ENCODE measurements at places on chromosomes 7 and 10. TPM values are rescaled to one million over a fixed set of nuclear protein-coding genes. Genes with fewer than 3 reads are reported as not detected.

Gene TMEM254
- total RNA-seq: 18.6 TPM

Gene GPER1
- total RNA-seq: 26.0 TPM

Gene PTF1A
- total RNA-seq: not detected

Gene PDZD7
- 1.6 TPM for total RNA-seq

Gene SRRT
- total RNA-seq: 105 TPM

Gene HPSE2
- 0.77 TPM for total RNA-seq

Gene EPHA1
- total RNA-seq: 9.0 TPM

Gene LOXL4
- 4.5 TPM for total RNA-seq

Gene NME8
- total RNA-seq: not detected

DNA sequence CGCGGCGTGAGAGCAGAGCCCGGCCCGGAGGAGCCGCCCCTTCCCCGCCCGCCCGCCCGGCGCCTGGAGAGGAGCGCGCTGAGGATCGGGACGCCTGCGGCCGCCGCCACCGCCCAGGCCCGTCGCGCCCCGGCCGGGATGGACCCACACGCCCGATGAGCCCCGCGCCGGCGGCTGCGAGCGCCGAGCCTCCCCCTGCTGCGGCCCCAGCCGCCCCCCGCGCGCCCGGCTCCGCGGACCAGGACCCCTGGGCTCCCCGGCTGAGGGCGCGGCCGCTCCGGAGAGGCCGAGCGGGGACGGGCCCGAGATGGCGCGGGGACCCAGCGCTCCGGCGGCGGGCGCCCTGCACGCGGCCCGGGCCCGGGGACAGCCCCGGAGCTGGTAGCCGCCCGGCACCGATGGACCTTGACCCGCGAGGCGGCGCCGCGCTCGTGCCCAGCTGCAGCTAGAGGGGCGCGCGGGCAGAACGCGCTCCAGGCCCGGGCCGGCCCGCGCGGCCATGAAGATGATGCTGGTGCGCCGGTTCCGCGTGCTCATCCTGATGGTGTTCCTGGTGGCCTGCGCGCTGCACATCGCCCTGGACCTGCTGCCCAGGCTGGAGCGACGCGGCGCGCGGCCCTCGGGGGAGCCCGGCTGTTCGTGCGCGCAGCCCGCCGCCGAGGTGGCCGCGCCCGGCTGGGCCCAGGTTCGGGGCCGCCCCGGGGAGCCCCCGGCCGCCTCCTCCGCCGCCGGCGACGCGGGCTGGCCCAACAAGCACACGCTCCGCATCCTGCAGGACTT lies 520 bp downstream of the FAM20C start:
- H3K27ac ChIP-seq: peak overlapping the region; percentile 87
- H3K4me3 ChIP-seq: peak overlapping the region; percentile 70
- H3K27me3 ChIP-seq: no peaks in the 10 kb centered on the region
- DNase-seq: no peak
- peaks cover 29% of the 10 kb centered on the region for H3K36me3 ChIP-seq

DNA sequence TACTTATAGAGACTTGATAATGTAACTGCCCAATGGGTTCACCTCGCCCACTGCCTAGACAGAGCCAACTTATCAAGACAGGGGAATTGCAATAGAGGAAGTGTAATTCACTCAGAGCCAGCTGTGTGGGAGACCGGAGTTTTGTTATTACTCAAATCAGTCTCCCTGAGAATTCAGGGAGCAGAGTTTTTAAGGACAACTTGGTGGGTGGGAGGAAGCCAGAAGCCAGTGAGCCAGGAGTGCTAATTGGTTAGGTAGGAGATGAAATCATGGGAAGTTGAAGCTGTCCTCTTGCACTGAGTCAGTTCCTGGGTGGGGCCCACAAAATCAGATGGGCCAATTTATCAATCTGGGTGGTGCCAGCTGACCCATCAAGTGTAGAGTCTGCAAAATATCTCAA lies 20.1 kb upstream of the C7orf33 start:
- peaks cover 2% of the 10 kb centered on the region for H3K4me1 ChIP-seq
- H3K27ac ChIP-seq: no peak overlapping the region
- no peak for DNase-seq
- no peak overlapping the region for H3K4me3 ChIP-seq
- no peaks in the 10 kb centered on the region for H3K36me3 ChIP-seq

GRCh38 chr7:151688236-151688780 lies 168.6 kb upstream of the RHEB start:
- H3K4me3 ChIP-seq: no peak overlapping the region
- H3K27me3 ChIP-seq: no peaks in the 10 kb centered on the region
- DNase-seq: no peak
- peak overlapping the region; percentile 54 for H3K27ac ChIP-seq
- no peaks in the 10 kb centered on the region for H3K36me3 ChIP-seq

GRCh38 chr7:29044554-29044953 lies 86.4 kb upstream of the TRIL start:
- H3K4me1 ChIP-seq: no peaks in the 10 kb centered on the region
- no peak overlapping the region for H3K27ac ChIP-seq
- no peaks in the 10 kb centered on the region for H3K27me3 ChIP-seq
- no peak overlapping the region for H3K4me3 ChIP-seq
- no peak for DNase-seq
- no peaks in the 10 kb centered on the region for H3K36me3 ChIP-seq

- no peaks in the 10 kb centered on the region for H3K36me3 ChIP-seq
- no peak overlapping the region for H3K4me3 ChIP-seq
- no peaks in the 10 kb centered on the region for H3K27me3 ChIP-seq
- H3K27ac ChIP-seq: no peak overlapping the region
Measured at GRCh38 chr7:122770686-122771335, 68.1 kb upstream of the RNF148 start.

- peaks cover 14% of the 10 kb centered on the region for H3K4me1 ChIP-seq
- H3K27me3 ChIP-seq: no peaks in the 10 kb centered on the region
- H3K4me3 ChIP-seq: peak overlapping the region; percentile 10
- no peaks in the 10 kb centered on the region for H3K36me3 ChIP-seq
Measured at GRCh38 chr7:50310956-50311355, 6.4 kb downstream of the IKZF1 start.

- no peaks in the 10 kb centered on the region for H3K4me1 ChIP-seq
- no peaks in the 10 kb centered on the region for H3K36me3 ChIP-seq
- H3K27ac ChIP-seq: no peak overlapping the region
Measured at GRCh38 chr7:144937199-144937598, 101.3 kb upstream of the TPK1 start.

DNA sequence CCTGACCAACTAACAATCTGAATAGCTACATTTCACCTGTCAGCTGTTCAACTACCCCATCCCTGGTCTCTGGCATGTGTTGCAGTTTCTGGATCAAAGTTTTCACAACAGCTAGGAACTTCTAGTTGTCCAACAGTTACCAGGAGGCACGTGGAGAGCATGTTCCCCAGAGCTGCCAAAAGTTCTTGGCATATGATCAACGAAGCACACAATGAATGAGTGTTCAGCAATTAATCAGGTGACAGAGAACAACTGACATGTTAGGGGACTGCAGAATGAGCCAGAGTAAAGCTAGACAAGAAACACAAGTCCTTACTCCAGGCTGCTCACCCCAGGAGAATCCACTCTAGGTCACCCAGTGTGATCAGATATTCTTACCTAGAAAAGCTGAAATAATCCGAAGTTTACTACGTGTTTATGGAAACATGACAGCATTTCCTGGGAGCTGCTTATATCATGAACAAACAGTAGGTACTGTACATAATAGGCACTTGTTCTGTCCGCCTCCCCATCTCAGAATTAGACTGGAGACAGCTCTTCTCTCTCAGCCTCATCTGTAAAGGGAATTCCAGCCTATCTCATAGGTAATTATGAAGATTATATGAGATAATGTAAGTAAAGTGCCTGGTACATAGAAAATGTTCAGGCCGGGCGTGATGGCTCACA lies 50.6 kb downstream of the ZNF438 start:
- H3K4me3 ChIP-seq: no peak overlapping the region
- H3K4me1 ChIP-seq: peaks cover 32% of the 10 kb centered on the region
- H3K36me3 ChIP-seq: no peaks in the 10 kb centered on the region

- no peak for DNase-seq
- no peaks in the 10 kb centered on the region for H3K27me3 ChIP-seq
- H3K36me3 ChIP-seq: no peaks in the 10 kb centered on the region
- no peak overlapping the region for H3K4me3 ChIP-seq
- no peaks in the 10 kb centered on the region for H3K4me1 ChIP-seq
Measured at GRCh38 chr10:122557516-122557915, 3.0 kb upstream of the DMBT1 start.

GRCh38 chr7:30479202-30480120 lies 877 bp upstream of the NOD1 start:
- H3K4me1 ChIP-seq: peaks cover 43% of the 10 kb centered on the region
- H3K36me3 ChIP-seq: no peaks in the 10 kb centered on the region
- H3K27me3 ChIP-seq: no peaks in the 10 kb centered on the region
- no peak for DNase-seq

DNA sequence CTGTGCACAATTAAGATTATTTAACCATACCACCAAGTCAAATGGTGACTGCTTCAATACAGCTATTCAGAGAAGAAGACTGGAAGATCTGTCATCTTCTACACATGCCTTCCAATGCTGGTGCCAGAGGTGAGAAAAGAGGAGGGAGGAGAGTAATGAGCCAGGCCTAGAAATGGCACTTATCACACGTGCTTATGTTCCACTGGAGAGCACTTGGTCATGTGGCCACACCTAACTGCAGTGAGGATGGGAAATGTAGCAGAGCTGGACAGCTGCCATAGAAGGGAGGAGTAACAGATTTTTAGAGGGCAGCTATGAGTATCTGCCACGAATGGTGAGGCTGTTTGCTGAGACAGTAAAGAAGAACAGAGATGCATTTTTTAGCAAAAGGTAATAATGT lies 77.1 kb downstream of the MPLKIP start:
- DNase-seq: no peak
- peaks cover 12% of the 10 kb centered on the region for H3K4me1 ChIP-seq
- no peak overlapping the region for H3K27ac ChIP-seq
- H3K4me3 ChIP-seq: no peak overlapping the region

DNA sequence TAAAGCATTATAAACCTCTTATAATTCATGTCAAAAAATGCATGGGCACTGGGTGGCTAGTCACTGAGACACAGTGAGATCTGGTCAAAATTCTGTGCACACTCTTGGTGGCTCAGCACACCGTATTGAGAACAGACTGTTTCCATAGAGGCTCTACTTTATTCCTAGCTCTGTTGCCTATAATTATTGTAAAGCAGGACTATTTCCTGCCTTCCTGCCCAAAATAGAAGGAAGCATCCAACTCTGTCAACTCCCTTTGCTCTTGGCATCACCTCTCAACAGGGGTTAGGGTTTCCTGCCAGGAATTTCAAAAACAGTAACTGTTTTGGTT lies 45.1 kb downstream of the PTN start:
- H3K4me3 ChIP-seq: no peak overlapping the region
- no peaks in the 10 kb centered on the region for H3K4me1 ChIP-seq
- H3K27me3 ChIP-seq: no peaks in the 10 kb centered on the region
- DNase-seq: no peak
- no peaks in the 10 kb centered on the region for H3K36me3 ChIP-seq

- no peaks in the 10 kb centered on the region for H3K27me3 ChIP-seq
- no peaks in the 10 kb centered on the region for H3K4me1 ChIP-seq
- no peak overlapping the region for H3K4me3 ChIP-seq
- H3K27ac ChIP-seq: no peak overlapping the region
- no peaks in the 10 kb centered on the region for H3K36me3 ChIP-seq
- no peak for DNase-seq
Measured at GRCh38 chr10:81838950-81839349, 36.0 kb upstream of the NRG3 start.

DNA sequence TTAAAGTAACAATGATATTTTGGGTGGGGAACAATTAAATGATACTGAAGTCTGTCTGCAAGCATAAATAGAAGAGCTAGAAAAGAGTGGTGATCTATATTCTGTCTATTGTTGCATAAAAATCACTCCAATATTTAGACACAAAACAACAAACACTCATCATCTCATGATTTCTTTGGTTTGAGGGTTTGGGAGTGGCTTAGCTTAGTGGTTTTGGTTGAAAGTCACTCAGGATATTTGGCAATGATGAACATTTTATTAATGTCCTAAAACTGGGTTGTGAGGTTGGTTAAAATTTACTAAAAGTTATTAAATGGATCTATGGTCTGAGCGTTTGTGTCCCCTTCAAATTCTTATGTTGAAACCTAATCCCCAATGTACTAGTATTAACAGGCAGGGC lies 54.7 kb upstream of the EGFR start:
- no peaks in the 10 kb centered on the region for H3K4me1 ChIP-seq
- no peaks in the 10 kb centered on the region for H3K27me3 ChIP-seq
- no peak overlapping the region for H3K27ac ChIP-seq
- no peaks in the 10 kb centered on the region for H3K36me3 ChIP-seq
- no peak overlapping the region for H3K4me3 ChIP-seq
- DNase-seq: no peak

- no peak overlapping the region for H3K27ac ChIP-seq
- no peaks in the 10 kb centered on the region for H3K36me3 ChIP-seq
- no peaks in the 10 kb centered on the region for H3K27me3 ChIP-seq
- no peak for DNase-seq
Measured at GRCh38 chr10:2618690-2619089, 448.7 kb upstream of the PFKP start.

DNA sequence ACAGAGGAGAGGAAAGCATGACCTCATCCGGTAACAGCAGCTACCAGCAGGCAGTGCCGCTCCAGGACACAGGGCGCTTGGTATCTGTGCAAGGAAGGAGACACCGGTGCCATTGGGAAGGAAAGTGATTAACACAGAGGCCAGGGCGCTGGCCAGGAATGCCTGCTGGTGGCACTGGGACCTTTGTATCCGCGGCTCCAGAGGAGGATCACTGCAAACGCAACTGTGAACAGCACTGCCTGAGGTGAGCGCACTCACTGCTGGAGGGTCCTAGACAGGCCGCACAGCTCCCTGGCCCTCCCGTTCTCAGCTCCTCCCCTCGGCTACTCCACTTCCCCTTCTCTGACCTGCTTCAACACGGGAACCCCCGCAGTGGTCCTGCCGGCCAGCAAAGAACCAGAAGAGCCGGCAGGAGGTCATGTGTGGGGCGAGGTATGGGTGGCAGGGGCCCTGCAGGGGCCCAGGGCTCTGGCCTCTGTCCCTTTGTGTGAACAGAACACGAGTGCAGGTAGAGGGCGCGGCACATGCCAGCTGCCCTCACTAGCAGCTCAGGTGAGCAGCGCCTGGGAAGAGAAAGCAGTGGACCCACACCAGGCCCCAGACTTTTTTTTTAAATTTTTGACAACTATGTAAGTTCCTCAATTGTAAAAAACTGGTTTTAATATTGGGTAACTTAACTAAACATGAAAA lies 107.6 kb downstream of the VIPR2 start:
- H3K27me3 ChIP-seq: no peaks in the 10 kb centered on the region
- H3K27ac ChIP-seq: no peak overlapping the region
- no peak for DNase-seq
- H3K4me3 ChIP-seq: no peak overlapping the region
- no peaks in the 10 kb centered on the region for H3K4me1 ChIP-seq
- no peaks in the 10 kb centered on the region for H3K36me3 ChIP-seq

- H3K27me3 ChIP-seq: no peaks in the 10 kb centered on the region
- H3K36me3 ChIP-seq: no peaks in the 10 kb centered on the region
- H3K4me1 ChIP-seq: no peaks in the 10 kb centered on the region
- DNase-seq: no peak
- no peak overlapping the region for H3K27ac ChIP-seq
Measured at GRCh38 chr7:115708013-115708341, 322.6 kb downstream of the TFEC start.

- no peak overlapping the region for H3K4me3 ChIP-seq
- H3K27ac ChIP-seq: no peak overlapping the region
- no peak for DNase-seq
- H3K27me3 ChIP-seq: no peaks in the 10 kb centered on the region
Measured at GRCh38 chr10:78319371-78319770, 285.7 kb downstream of the RPS24 start.
